NCI-H1092 (cell line): ENCODE measurements at places on chromosomes 5 and 9.
A peak's percentile ranks its signal among the peaks of the same experiment; 100 is the strongest.

DNA sequence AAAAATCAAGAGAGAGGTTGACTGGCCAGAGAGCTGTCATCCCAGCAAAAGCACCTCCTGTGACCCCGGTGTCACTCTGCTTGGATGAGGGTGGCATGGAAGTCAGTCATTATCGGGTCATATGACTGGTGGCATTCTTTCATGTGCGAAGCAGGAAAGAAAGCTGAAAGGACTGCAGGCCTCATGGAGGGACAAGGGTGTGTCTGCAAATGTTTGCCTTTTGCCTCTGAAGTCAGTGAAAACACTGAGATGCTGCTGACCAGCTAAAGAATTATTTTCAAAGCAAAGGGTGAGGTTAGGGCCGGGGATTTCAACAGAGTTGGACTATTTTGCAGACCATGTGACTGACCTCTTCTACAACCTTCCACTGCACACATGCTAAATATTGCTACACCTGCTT is 298.3 kb downstream of the CSNK1G3 start:
- no peak for DNase-seq

DNA sequence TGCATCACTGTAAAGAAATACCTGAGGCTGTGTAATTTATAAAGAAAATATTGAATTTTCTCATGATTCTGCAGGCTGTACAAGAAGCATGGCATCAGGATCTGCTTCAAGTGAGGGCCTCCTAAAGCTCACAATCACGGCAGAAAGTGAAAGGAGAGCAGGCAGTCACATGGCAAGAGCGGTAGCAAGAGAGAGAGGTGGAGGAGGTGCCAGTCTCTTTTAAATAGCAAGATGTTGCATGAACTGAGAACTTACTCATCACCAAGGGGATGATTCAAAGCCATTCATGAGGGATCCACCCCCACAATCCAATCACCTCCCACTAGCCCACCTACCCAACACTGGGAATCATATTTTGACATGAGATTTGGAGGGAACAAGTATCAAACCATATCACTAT is 184.5 kb upstream of the PAPPA start:
- no peak for DNase-seq

DNA sequence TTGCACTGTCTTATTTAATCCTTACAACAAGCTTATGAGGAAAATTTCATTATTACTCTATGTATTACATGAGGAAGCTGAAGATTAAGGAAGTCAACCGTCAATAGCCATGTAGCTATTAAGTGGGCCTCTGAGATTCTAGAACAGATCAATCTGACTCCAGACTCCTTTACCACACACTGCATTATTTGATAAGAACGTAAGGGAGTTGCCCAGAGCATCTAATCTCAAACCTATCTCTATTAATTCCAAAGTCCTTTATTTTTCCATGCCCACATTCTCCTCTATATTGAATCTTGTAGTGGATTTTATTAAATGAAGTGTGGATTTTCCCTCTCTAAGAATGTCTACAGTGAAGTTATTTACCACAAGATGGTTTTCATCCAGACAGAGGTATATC is 118.2 kb upstream of the MTAP start:
- DNase-seq: no peak

- DNase-seq: no peak
Observed at GRCh38 chr9:116471093-116471906, 215.8 kb upstream of the TRIM32 start.

- DNase-seq: no peak
Observed at GRCh38 chr9:3758816-3759576, 233.2 kb upstream of the RFX3 start.

DNA sequence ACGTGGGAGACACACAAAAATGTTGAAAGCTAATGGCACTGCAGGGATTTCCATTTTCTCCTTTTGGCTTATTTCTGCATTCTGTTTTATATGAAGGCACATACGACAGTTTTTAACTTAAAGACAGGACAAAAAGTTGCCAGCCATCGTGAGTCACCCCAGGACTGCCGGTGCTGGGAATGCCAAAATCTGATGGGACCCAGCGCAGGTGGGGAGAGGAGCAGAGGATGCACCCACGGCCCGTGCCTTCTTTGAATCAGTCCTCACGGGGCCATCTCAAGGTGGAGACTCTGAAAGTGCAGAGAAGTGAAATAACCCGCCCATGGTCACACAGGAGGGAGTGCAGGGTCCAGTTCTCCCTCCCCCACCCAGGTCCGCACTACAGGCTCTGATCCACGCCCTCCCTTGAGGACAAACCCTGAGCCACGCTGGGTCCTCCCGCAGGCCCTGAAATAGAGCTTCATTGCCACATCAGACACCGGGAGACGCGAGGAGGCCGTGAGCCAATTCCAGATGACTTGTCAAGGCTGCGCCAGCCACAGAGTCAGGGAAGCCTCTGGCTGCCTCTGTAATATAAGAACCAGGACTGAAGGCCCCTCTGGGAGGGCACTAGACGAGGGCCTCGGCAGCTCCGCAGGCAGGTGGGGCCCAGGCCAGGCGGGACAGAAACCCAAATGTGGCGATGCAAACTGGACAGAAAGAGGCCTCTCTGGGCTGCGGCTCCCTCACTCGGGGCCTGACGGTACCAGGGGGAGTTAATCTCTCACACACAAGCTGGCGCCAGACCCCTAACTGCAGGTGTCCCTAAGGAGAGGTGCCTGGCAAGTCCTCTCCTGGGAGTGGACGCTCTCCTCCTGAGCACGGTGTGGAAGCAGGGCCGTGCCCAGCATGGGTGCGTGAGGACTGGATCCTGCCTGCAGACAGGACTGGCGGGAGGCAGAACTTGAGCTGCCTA is 22.9 kb downstream of the ADAMTS2 start:
- no peak for DNase-seq

GRCh38 chr9:14313951-14314423 is at the start of gene NFIB:
NFIB (minus strand) TSS chr9:14314141; CDS start chr9:14313511, 630 bp downstream.
- peak; percentile 67 for DNase-seq

- no peak for DNase-seq
Observed at GRCh38 chr5:111364992-111365391, 140.8 kb downstream of the CAMK4 start.

- DNase-seq: no peak
Observed at GRCh38 chr9:133202145-133202513, 6.9 kb downstream of the OBP2B start.

GRCh38 chr9:69332067-69332685 is 7.2 kb downstream of the ENTREP1 start:
- DNase-seq: no peak

GRCh38 chr9:38027714-38028113 is 41.3 kb downstream of the SHB start:
- peak; percentile 60 for DNase-seq

- DNase-seq: no peak
Observed at GRCh38 chr9:117687532-117687931, 16.7 kb upstream of the TLR4 start.

GRCh38 chr9:87359264-87359663 is 138.4 kb upstream of the DAPK1 start:
- no peak for DNase-seq

DNA sequence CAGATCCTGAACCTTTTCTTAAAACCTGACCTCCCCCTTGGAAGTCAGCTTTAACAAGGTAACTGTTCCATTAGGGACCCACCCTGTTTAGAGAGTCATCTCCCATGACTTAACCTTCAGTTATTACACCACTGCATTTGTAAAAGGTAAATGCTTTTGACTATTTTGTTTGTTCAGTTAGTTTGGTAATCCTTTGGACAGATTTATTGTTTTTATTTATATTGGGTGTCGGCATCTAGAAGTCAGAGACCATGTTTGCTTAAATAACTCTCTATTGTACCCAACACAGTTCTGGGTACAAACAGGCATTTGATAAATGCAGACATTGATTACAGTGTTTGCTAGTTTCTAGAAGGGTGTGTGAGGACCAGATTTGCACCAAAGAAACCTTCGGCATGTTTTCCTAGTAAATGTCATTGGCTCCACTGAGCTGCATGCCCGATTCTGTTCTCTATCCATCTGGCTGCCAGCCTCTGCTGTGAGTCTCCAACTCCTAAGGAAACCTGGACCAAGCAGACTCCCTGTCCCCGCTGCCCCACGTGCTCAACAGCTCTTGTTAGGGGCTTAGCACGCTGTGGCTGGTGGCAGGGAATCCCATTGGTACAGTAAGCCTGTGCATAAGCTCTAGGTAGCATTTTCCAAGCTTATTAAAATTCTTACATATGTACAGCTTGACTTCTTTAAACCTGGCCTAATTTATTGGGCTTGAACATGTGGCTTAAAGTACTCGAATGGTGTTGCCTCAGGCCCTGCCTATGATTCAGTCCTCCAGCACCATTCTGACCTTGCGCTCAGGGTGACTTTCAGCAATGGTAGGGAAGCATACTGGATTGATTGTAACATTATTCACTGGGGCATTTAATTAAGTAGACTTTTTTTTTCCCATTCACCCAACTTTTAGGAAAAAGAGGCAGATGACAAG is 6.6 kb downstream of the PCBD2 start:
- no peak for DNase-seq

GRCh38 chr5:6525910-6526309 is 77.3 kb downstream of the UBE2QL1 start:
- no peak for DNase-seq

DNA sequence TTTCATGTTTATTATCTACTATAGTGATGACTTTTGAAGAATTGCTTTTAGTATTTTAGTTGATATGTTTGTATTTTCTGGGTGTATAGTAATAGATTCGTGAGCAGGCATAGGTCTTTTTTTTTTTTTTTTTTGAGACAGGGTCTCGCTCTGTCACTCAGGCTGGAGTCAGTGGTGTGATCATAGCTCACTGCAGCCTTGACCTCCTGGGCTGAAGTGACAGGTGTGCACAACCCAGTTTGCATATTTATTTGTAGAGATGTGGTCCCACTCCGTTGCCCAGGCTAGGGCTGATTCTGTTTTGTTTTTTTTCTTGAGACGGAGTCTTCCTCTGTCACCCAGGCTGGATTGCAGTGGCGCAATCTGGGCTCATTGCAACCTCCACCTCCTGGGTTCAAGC is 11.9 kb downstream of the ERBIN start:
- no peak for DNase-seq
